ENCODE measurements at places on chromosomes 6 and 20.

GRCh38 chr6:33840048-33840926, 36.5 kb upstream of the MLN start:
- DNase-seq = peak; percentile 96

DNA sequence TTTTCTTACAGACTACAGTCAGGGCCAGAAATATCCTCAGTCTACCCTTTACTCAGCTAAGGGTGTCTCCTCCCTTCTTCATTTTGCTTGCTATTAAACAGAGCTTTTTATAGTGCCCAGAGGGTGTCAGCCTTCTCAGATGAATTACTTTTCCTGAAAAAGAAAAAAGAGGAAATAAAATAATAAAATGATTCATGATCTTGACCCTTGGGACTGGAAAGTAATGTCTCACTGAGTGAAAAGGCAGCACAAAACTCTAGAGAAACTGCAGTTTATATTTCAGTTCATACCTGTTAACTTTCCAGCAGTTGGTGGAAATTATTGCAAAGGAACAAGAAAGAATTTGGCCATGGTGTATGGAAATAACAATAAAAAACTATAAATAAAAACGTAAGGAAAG, 170.6 kb downstream of the IBTK start:
- no peak for DNase-seq

DNA sequence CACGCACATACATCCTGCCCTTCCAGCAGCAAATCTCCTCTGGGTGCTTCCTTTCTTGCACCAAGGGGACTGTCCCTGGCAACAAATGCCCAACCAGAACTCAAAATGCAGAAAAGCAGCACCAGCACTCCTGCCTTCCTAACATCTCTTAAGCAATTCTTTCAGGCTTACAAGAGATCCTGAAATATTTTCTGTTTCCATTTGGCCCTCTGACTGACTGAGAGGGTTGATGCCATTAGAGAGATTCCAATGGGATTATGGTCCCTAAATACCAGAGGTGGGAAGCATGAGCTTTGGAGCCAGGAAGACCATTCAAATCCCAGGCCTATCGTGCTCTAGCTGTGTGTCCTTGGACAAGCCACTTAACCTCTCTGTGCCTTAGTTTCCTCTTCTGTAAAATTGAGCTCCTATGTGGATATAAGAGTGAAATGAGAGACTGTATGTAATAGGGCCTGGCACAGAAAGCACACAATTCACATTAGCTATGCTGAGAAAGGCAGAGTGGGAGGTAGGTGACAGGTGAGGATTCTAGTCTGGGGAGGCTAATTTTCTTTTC, 56.8 kb downstream of the PRDM1 start:
- DNase-seq = no peak

DNA sequence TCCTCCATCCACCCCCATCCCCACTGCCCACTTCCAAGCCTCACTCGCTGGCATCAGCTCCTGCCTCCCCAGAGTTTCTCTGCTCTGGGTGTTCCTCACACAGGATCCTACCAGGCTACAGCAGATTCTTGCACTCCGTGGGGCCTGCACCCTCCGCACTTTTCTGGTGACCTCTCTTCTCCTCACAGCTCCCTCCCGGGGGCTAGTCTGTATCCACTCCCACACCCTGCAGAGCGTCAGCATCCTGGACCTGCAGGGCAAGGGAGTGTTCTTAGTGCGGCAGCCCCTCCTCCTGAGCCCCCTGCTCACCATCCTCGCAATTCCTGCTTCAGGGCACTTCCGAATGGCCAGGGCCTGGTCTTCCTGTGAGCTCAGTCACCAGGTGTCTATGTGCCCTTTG, 224.2 kb downstream of the DLL1 start:
- no peak for DNase-seq
